ENCODE measurements at places on chromosomes 16 and 17. TPM values are rescaled to one million over a fixed set of nuclear protein-coding genes. Genes with fewer than 3 reads are reported as not detected.

CCDC200 gene
- total RNA-seq: not detected

TRAPPC1 gene
- 216 TPM for total RNA-seq

GRCh38 chr17:29589524-29590410, at the start of gene GIT1:
Gene GIT1 (minus strand): TSS chr17:29589648. CDS start chr17:29589378, 270 bp downstream.
- peak; percentile 87 for DNase-seq

ALOX12B gene
- total RNA-seq: 0.64 TPM

GRCh38 chr17:42484304-42484703, 25.6 kb downstream of the ATP6V0A1 start:
- DNase-seq: peak; percentile 86

TRPV2 gene
- 124 TPM for total RNA-seq

TTYH2 gene
- 7.1 TPM for total RNA-seq

DNA sequence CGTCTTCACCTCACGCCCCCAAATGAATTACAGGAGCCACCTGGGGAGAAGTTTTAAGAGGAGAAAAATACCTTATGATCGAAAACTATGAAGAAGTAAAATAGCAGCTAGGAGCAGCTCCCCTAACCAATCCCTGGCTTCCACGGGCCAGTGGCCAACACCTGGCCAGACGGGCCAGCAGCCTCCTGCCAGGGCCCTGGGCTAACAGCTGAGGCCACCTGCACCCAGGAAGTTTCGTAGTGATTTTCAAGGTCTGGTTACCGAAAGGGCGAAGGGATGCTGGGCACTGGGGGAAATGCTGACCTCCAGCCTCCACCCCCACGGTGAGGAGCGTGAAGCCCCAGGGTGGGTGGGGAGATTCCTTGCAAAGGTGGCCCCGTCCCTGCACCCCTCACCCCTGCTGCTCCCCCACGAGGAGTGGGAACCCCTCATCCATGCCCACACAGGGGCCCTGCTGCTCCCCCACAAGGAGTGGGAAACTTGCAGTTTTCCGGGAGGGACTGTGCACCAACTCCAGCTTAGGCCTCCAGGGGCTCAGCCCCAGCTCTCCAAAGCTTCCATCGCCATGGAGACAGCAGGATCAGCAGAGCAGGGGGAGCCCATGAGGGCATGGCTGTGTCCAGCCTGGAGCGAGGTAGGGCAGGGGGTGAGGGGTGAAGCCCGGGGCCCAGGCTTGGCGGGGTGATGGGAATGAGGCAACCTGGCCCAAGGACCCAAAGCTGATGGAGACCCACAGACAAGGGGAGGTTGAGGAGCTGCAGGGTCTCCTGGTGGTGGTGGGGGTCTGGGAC, 31.9 kb upstream of the ACSF3 start:
- DNase-seq: no peak

KRTAP1-5 gene
- total RNA-seq: not detected

- DNase-seq: no peak
Observed at GRCh38 chr17:79315358-79316105, 240.9 kb downstream of the ENGASE start.

- no peak for DNase-seq
Observed at GRCh38 chr16:87880117-87880696, 10.9 kb upstream of the SLC7A5 start.

Measured in activated CD8-positive, alpha-beta memory T cell treated with anti-CD3 and anti-CD28 coated beads, Interleukin-2, amount 10 ng/mL, durations not matched to agents 7 days and 5 days (primary cell).